Activated CD4-positive, alpha-beta T cell treated with anti-CD3 and anti-CD28 coated beads, Interleukin-2, amount 10 ng/mL, durations not matched to agents 7 days and 5 days (primary cell): ENCODE measurements at places on chromosomes 3 and 15. TPM values are rescaled to one million over a fixed set of nuclear protein-coding genes. Genes with fewer than 3 reads are reported as not detected.

Gene OR5K2
- total RNA-seq = not detected

Gene INKA1
- 0.46 TPM for total RNA-seq

Gene IGSF11
- total RNA-seq = 2.0 TPM

Gene TMEM266
- total RNA-seq = not detected

Gene CEP63
- 25.4 TPM for total RNA-seq

Gene SEC22A
- total RNA-seq = 13.8 TPM

Gene TGM5
- total RNA-seq = not detected

Gene COX17
- 54.5 TPM for total RNA-seq

Gene CHST13
- total RNA-seq = not detected

Gene LRTM1
- not detected for total RNA-seq

Gene NUP210
- 204 TPM for total RNA-seq

Gene BDH1
- 53.6 TPM for total RNA-seq

Gene ADCY5
- total RNA-seq = not detected

Gene DLL4
- total RNA-seq = not detected

Gene IQCF5
- total RNA-seq = not detected

Gene CACNA2D3
- not detected for total RNA-seq

Gene PCLAF
- total RNA-seq = 121 TPM

Gene ZBED2
- 3.9 TPM for total RNA-seq

Gene XIRP1
- total RNA-seq = not detected

Gene PKM
- total RNA-seq = 1,098 TPM
